Astrocyte (in vitro differentiated cells and primary cell): ENCODE measurements at places on chromosomes 7 and 10. TPM values are rescaled to one million over a fixed set of nuclear protein-coding genes. Genes with fewer than 3 reads are reported as not detected.

DNA sequence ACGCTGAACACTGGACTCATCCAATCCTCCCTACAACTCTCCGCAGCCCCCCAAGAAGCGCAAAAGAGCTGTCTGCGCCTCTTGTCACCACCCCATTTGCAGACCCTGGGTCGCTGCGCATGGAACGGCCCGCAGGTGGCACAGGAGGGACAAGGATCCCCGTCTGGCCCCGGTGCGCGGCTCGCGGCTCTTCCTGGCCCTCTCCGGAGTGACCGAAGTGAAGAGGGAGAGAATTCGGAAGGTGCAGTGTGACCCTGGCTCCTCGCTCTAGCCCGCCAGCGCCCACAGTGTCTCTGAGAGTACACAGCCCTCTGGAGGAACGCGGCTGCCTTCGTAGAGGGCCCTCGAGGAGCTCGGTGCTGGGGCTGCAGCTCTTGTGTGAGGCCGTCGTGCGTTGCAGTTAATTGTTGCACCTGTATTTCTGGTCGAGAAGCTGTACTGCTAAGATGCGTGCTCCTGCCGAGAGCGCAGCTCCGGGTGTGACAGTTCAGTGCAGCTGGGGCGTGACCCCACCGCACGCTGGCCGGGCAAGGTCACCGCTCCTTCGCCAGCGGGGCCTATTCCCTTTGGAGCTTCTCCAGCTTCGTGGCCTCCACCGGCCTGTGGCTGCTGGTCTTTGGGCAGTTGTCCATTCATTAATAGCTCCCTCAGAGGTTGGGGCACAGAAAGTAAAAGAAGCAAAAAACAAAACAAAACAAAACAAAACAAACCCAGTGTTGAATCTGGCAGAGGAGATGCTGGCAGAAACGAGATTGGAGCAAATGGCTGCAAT, 119.0 kb downstream of the SEC23IP start:
- no peak for DNase-seq

- no peak for DNase-seq
These were observed 642 bp upstream of the COL13A1 start for GRCh38 chr10:69801094-69801433.

DNA sequence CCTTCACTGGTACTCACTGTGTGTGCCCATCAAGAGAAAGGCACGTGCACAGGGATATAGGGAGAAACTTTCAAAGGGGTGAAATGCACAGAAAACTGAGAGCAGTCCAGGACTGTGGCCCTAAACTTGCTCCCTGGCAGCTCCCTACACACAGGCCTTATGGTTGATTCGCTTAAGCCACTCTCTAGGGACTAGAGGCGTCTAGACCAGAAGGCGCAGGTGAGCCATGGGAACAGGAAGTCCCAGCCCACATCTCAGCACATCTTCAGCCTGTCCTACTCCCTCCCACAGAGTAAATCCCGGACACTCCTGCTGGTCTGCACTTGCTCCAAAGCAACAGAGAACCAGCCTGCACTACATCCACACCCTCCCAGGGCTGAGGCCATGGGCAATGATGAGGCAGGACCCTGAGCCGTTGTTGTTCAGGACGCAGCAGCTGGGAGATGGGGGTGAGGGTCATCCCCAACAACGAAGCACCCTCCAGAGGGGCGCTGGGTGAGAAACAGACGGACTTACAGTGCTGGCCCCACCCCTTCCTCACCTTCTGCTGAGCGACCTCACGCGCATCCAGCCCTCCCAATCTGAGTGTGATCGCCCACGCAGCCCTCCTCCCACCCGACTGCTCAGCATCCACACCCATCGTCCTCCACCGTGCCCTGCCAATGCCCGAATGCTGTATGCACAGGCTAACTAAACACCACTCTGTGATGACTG, 109.3 kb downstream of the TNS3 start:
- no peak for DNase-seq

DNA sequence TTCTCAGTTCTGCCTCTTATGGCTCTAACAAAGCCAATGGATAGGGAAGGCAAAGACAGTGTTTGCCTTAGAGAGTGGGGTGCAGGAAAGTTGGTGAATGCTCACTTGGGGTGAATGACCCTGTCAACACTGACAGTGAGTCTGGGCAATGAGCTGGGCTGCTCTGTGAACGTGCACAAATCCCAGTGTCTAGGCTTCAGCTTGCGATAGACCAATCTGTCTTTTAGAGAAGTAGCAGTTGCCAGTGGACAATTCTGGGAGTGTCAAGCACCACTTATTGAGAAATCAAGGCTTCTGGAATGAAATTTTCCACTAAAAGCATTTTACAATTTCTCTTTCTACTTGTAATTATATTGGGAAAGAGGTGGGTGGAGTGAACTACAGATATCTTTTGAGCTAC, 141.4 kb downstream of the HERPUD2 start:
- no peak for DNase-seq

- DNase-seq = no peak
These were observed 17.6 kb downstream of the CCDC71L start for GRCh38 chr7:106643216-106644000.

- DNase-seq = peak; percentile 8
These were observed 7.0 kb downstream of the HOXA4 start for GRCh38 chr7:27123477-27124053.

DNA sequence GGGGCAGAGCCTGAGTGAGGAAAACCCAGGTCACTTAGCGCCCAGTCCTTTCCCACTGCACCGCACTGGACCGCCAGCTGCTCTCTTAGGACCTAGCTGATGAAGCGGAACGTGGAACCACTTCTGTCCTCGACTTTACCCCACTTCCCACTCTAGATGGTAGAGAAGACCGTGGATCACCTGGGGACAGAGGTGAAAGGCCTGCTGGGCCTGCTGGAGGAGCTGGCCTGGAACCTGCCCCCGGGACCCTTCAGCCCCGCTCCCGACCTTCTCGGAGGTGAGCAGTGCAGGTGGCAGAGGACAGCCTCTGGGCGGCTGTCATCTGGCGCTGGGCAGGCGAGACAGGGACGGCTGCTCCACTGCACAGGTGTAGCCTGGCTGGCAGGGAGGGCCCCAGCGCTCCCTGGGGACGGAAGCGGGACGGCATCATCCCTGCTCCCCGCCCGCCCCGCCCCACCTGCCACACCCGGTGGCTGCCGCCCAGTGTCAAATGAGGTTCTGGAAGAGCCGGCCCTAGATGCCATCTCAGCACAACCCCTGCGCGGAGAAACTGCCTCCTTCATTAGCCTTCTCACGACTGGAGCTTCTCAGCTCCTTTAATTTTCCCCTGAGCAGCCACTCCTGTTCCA, 11.7 kb downstream of the PLAC9 start:
- no peak for DNase-seq

GRCh38 chr7:71857338-71857737, 554.8 kb downstream of the CALN1 start:
- no peak for DNase-seq

DNA sequence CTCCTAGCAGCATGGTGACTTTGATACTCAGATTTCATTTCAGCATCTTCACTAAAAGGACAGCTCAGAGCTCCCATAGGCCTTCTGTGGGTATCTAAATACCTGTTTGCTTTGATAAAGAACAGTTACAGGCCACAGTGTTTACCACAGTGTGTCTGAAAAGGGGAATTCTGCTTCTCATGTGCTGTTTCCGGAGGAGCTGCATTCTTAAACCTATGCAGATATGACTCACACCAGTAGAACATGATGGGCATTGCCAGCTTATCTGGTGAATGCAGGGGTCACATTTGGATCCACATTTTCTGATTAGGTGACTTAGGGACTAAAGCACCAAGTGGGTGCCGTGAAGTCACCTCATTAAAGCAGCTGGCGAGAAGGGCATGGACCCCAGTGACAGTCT, 52.6 kb downstream of the TRRAP start:
- DNase-seq = no peak

DNA sequence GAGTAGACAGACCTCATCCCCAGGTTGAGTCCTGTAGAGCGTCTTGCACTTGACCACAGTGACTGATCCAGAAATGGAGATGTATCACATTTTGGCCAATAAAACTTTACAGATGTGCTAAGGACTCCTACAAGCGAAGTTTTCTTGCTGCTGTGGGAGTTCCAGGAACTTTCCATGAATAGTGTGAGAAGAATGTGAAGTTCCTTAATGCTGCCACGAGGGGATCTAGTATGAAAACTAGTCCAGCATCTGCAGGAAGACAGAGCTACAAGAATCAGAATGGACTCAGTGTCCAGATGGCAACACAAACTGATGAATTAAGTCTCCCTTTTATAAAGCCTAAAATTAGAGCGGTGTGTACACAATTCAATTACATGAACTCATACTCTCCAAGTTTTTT, 14.8 kb upstream of the LSM8 start:
- no peak for DNase-seq

DNA sequence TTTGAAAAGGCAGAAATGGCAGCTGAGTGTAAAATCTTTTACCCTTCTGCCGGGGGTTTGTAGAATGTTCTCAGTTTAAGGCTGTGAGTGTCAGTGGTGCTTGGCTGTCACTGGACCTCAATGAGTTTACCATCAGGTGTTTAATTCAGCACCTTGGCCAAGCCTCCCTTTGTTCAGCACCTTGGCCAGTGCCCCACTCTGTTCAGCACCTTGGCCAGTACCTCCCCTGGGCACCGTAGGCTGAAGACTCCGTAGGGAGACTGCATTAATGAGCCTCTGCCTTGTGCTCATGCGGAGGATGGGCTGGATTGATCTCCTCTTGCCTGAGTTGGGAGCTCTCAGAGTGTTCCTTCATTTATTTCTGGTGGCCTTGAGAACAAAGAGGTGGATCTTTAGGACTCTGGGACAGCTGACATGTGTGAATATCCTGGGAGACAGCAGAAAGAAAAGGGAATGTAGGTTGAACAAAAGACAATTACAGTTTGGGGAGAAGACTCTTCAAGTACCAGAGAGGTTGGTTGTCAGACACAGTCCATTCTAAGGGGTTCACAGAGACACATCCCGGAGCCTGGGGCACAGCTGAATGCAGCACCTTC, 1.6 kb downstream of the FAM24A start:
- peak; percentile 35 for DNase-seq

DNA sequence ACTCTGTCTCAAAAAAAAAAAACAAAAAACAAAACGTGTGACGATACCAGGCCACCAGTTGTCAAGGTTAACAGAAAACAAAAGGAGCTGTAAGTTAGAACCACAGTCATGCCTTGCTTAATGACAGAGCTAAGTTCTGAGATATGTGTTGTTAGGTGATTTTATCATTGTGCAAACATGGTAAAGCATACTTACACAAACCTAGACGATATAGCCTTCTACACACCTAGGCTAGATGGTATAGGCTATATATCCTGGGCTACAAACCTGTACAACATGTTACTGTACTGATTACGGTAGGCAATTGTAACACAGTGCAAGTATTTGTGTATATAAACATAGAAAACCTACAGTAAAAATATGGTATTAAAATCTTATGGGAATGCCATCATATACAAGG, 564.2 kb downstream of the HTR7 start:
- DNase-seq = no peak

DNA sequence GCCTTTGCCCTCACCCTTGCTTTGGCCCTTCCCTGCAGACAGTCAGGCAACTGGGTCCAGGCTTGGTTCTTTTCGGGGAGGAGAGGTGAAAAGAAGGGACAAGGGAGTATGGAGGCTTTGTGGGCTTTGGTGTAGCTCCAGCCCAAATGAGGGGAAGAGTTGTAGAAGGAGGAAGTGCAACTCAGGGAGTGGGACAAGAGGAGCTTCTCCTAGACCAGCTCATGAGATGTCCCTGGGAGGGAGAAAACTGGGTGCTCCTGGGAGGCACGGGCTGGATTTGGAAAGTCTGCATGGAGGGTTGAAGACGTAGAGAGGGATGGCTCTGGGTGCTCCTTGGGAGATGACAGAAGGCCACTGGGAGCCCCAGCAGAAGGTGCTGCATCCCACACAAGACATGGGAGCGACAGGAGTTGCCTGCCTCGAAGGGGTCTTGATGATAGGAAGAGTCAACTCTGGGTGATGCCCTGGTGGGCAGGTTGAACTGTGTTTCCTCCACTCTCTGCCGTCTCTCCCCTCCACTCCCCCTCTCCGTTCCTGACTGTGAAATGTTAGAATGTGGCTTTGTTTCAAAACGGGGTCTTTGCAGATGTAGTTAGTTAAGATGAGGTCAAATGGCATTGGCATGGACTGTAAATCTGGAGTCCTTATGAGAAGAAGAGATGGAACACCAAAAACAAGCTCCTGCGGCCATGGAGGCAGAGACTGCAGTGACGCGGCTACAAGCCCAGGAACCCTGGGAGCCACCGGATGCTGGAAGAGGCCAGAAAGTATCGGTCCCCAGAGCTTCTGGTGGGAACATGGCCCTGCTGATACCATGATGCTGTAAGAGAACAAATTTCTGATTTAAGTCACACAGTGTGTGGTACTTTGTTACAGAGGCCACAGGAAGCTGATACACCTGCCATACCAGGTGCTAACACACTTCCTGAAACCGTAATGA, 298.5 kb downstream of the GLRX3 start:
- no peak for DNase-seq

DNA sequence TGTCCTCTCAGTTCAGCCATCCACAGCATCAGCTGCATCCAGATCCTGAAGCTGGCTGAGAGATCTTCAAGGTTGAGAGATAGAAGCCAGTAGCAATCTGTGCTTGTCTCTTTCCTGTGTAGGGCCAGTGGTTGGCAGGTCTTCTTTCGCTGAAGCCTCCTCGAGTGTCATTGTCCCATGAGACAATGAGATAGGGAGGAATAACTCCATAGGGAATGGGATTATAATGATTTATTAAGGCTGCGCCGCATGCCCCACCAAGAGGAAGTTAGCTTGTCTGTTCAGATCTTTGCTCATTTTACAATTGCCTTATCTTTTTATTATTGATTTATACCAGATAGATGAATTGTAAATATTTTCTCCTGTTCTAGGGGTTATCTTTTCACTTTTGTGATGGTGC, 61.5 kb downstream of the MCMBP start:
- DNase-seq = no peak

CYP26C1 gene
- total RNA-seq = not detected in 2 replicates

COL17A1 gene
- total RNA-seq = 2.6 and 10.1 TPM in 2 replicates

ZNF479 gene
- total RNA-seq = not detected in 2 replicates

FZD1 gene
- 5.4 and 6.8 TPM in 2 replicates for total RNA-seq
